ENCODE measurements at places on chromosomes 3 and 15. TPM values are rescaled to one million over a fixed set of nuclear protein-coding genes. Genes with fewer than 3 reads are reported as not detected.

- DNase-seq, result peak; percentile 44
Observed at GRCh38 chr15:49101536-49101935, 53.9 kb downstream of the COPS2 start.

DNA sequence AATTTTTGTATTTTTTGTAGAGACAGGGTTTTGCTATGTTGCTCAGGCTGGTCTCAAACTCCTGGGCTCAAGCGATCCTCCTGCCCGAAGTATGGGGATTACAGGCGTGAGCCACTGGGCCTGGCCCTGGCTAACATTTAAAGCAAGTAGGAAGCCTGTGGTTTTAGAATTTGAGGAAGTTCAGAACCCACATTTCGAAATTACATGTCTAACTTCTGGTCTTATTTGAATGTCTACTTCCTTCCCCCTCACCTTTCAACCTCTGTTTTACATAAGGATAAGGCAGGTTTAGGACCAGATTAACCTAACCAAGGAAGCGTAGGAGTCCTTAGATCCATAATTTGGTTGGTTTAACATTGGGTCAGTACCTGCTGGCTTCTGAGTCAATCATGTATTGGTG, 120.5 kb upstream of the PROK2 start:
- DNase-seq, result no peak

Gene APOD
- polyA plus RNA-seq, result 3.1 TPM

DNA sequence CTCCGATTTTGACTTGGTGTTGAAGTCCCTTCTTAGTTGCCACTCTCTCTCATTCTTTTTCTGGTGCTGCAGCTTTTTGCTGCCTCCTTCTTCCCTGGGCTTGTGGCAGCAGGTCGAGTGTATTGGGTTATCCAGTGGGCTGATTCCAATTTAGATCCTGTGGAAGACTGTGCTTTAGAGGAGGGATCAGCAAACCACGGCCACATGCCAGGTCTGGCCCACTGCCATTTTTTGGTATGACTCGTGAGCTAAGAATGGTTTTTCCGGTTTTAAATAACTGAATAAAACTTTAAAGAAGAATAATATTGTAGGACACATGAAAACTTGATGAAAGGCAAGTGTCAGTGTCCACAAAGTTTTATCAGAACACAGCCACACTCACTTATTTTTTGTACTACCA, 330.5 kb downstream of the ROBO2 start:
- DNase-seq, result no peak

- peak; percentile 48 for DNase-seq
Observed at GRCh38 chr3:12155828-12156227, 2.9 kb downstream of the TIMP4 start.

Gene PDZRN3
- polyA plus RNA-seq, result not detected

Gene PLSCR5
- polyA plus RNA-seq, result not detected

DNA sequence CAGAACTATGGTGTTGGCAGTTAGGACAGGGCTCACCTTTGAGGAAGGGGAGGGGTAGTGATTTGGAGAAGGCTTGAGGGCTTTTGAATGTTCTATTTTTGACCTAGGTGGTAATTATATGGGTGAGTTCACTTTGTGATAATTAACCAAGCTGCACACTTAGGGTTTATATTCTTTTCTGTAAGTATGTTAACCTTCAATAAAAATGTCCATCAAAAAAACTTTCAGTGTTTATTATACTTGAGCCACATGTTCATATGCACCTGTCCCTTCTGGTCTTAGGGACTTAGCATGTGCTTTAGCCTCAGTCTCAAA, 28.4 kb downstream of the PDE8A start:
- no peak for DNase-seq

- no peak for DNase-seq
Observed at GRCh38 chr3:27671101-27671500, 51.0 kb downstream of the EOMES start.

- no peak for DNase-seq
Observed at GRCh38 chr3:59286791-59287531, 237.1 kb upstream of the CFAP20DC start.

- no peak for DNase-seq
Observed at GRCh38 chr3:131453533-131453932, 49.2 kb downstream of the MRPL3 start.

DNA sequence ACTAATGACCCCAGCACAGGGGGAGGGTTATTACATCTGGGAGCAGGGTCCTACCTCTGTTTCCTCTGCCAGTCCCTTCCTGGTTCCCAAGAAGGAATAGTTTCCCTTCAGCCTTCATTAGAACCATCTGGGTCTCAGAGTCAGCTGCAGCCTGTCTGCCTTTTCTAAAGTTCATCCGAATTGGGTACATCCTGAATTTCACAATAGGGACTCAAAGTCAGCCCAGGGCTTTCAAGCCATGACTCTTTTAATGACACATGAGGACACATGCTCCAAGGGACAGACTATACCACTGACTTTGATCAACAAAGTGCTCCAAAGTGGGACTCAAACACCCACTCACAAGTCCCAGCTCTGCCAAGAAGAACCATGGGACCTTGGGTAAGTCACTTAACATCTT, 12.7 kb upstream of the CRABP1 start:
- DNase-seq, result no peak

GRCh38 chr3:107824822-107825371, 265.9 kb downstream of the CD47 start:
- no peak for DNase-seq

DNA sequence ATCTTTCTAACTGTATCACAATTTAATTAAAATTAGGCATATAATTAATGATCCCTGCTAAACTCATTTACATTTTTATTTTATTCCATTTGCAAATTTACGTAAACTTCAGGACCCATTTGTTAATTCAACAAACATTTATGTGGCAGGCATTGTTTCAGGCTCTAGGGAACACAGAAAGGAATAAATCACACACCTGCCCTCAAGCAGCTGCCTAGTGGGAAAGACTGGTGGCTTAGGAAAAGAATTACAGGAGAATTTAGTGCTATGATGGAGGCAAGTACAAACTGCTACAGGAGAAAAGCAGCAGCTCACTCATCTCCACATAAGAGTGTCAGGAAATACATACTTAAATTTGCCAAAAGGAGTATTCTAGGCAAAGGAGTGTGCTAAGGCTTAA, 11.2 kb downstream of the CBLB start:
- no peak for DNase-seq

Gene CGNL1
- polyA plus RNA-seq, result 6.9 TPM

DNA sequence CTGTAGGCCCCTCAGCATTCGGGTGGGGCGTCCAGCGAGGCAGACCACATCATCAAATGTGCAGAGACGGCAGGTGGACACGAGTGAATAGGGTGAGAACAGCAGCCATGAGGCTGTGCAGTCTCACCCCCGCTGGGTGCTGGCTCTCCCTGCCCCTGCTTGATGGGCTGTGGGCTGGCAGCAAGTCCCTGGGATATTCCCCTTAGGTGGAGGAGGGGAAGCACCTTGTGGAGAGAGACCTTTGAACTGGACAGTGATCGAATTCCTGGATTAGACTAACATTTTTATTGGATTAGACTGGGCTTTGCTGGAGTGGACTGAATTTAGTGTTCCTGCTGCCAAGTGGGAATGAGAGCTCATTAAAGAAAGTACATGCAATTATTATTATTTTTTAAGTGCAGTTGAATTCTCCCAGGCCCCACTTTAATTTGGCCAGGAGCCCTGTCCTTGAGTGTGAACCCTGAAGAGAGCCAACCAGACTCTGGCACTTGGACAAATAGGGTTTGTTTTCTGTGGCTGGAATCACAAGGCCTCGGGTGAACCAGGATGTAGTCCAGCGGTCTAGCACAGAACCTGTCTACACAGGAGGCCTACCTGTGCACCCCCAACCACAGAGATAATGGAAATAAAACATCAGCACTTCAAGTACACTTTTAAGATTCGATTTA, 193.1 kb downstream of the ABHD5 start:
- DNase-seq, result no peak

Gene CNTN4
- not detected for polyA plus RNA-seq

DNA sequence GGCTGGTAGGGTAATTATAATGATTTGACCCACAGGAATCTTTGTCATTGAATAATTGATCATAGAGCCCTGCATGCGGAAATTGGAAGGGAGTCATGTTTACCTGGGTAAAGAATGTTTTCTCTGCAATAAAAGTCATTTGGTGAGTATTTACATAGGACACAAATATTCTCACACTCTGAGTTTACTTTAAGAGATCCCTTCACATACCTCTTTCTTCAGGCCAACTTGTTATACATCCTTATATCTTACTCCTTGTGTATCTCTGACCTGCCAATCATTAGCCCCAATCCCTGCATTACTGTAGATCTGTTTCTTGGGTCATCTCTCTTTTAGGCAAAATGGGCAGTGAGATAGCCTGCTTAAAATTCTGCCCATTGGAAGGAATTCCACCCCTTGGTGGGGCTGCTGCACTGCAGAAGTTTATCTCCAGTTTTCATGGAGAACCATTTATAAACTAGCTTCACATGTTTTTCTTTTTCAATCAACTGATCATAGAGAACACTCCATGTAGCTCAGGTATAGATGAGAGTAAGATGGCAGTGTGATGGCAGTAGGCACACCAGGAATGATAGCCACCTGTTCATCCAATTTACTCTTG, 46.2 kb downstream of the ILDR1 start:
- peak; percentile 18 for DNase-seq

- peak; percentile 77 for DNase-seq
Observed at GRCh38 chr3:66480666-66481065, 20.2 kb downstream of the LRIG1 start.

DNA sequence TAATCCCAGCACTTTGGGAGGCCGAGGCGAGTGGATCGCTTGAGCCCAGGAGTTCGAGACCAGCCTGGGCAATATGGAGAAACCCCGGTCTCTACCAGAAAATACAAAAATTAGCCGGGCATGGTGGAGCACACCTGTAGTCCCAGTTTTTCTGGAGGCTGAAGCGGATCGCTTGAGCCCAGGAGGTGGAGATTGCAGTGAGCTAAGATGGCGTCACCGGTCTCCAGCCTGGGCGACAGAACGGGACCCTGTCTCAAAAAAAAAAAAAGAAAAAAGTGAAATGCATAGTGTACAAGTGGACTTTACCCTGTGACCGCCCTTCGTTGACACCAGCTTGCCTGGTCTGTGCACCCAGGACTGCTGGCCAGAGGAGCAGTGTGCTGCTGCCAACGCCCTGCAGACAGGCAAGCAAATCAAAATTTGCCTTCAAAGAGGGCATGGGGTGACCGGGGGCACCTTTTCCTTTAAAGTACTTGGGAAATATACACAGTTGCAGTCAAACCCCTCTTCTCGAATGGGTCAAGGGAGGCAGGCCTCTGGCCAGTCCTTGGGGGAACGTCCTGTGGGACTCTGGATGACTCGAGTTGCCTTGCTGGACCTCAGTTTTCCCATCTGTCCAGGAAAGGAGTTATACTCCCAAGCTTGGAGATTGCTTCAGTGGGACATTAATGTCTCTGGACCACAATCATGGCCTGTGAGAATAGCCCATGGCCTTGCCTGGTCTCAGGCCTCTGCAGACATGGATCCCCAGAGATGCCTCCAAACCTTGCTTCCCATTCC, 1.0 kb downstream of the XYLB start:
- DNase-seq, result no peak

- DNase-seq, result peak; percentile 69
Observed at GRCh38 chr15:62112616-62113593, 46.1 kb downstream of the C2CD4A start.

Gene GPR160
- polyA plus RNA-seq, result 0.35 TPM

- peak; percentile 74 for DNase-seq
Observed at GRCh38 chr3:141105828-141106628, 54.9 kb downstream of the SPSB4 start.

Gene ACP3
- not detected for polyA plus RNA-seq

Gene SLC51B
- not detected for polyA plus RNA-seq

GRCh38 chr3:121645054-121645453, 15.6 kb downstream of the HCLS1 start:
- DNase-seq, result no peak

GRCh38 chr3:69115731-69116130, 6.7 kb downstream of the LMOD3 start:
- DNase-seq, result peak; percentile 25

Gene CLDN16
- polyA plus RNA-seq, result not detected

Gene THRB
- polyA plus RNA-seq, result 0.06 TPM

- peak; percentile 72 for DNase-seq
Observed at GRCh38 chr3:124887177-124887931, at the start of gene ITGB5. TSS of gene ITGB5 (minus strand) at chr3:124887365. CDS start at chr3:124887000, 365 bp downstream.

- peak; percentile 28 for DNase-seq
Observed at GRCh38 chr3:183244981-183245476, 8.0 kb upstream of the B3GNT5 start.

GRCh38 chr3:22979581-22979980, 223.5 kb upstream of the UBE2E2 start:
- no peak for DNase-seq

DNA sequence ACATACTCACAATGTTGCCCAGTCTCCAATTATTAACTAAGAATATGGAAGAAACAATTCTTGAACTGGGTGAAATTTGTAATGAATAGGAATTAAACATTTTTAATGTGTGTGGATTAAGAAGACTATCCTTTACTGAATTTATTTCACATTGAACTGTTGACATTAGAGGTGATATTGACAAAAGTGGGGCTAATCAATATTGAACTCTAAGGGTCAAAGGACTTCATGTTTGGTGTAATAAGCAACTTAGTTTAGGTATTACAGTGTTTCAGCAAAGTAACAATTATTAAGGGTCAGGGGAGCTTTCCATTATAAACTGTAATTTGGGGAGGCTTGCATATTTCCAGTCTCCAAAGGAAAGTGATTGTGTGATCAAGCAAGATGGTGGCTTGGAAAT, 16.2 kb upstream of the NANOGP8 start:
- DNase-seq, result no peak

DNA sequence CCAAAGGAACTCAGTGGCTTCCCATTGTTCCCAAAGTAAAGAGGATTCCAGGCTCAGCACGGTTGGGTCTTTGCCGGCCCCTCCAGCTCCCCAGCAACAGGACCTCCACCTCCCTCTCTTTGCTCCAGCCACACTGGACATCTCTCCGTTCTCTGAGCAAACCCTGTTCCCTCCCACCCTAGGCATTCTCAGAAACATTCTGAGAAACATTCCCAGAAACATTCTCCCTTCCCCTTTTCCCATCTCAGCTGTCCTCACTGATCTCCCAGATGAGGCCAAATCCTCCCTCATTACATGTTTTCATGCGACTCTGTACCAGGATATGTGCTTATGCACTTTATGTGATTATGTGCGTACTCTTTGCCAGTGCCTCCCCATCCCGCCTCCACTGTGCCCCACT, 14.1 kb downstream of the CCDC33 start:
- DNase-seq, result no peak

GRCh38 chr15:87711026-87711425, 545.5 kb downstream of the NTRK3 start:
- DNase-seq, result no peak

GRCh38 chr3:149203758-149204157, 17.9 kb downstream of the CP start:
- no peak for DNase-seq

- DNase-seq, result no peak
Observed at GRCh38 chr3:112391648-112392047, 58.7 kb downstream of the CD200 start.

Gene PEX11A
- polyA plus RNA-seq, result 4.4 TPM

Gene CP
- not detected for polyA plus RNA-seq

- DNase-seq, result peak; percentile 49
Observed at GRCh38 chr3:186277268-186277909, 84.6 kb downstream of the DGKG start.

DNA sequence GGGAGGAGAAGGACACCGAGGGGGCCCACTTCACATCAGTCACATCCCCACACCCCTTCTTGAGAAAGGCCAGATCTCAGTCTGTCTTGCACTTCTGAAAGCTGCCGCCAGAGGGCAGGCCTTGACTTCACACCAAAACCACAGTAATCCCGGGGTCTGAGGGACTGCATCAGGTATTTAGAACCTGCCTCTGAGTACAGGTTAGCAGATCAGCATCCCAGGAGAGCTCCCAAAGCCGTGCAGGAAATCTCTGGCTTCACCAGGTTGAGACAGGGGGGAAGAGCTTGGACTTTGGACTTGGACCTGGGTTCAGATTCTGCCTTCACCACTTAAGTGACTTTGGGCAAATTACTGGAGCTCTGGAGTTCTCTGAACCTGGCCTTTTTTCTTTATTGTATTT, 50.3 kb downstream of the LHFPL4 start:
- peak; percentile 72 for DNase-seq
